ENCODE measurements at places on chromosomes 11 and 22. TPM values are rescaled to one million over a fixed set of nuclear protein-coding genes. Genes with fewer than 3 reads are reported as not detected.

Gene OR51E1
- total RNA-seq = not detected

Gene IGLL1
- total RNA-seq = 3.4 TPM

Gene CRYBA4
- total RNA-seq = not detected

Gene TLCD5
- total RNA-seq = 0.50 TPM

Gene NAV2
- 0.45 TPM for total RNA-seq

Gene TUG1
- total RNA-seq = 74.0 TPM

Gene GGTLC3
- total RNA-seq = not detected

Gene SLC22A25
- not detected for total RNA-seq

Gene ZBTB16
- total RNA-seq = 13.7 TPM

Gene TYR
- not detected for total RNA-seq

Gene CNTF
- total RNA-seq = 3.6 TPM

Gene PATE2
- not detected for total RNA-seq

Gene PHF21A
- 32.2 TPM for total RNA-seq

Gene SLC22A24
- not detected for total RNA-seq

Gene FGF4
- total RNA-seq = not detected

Gene HNRNPUL2
- total RNA-seq = 72.6 TPM

Gene SCN3B
- not detected for total RNA-seq

Gene TRIM29
- total RNA-seq = not detected

Gene JHY
- total RNA-seq = 2.5 TPM

Gene SLC5A1
- total RNA-seq = not detected

Gene APOL3
- total RNA-seq = 143 TPM

Gene SEPTIN3
- 4.6 TPM for total RNA-seq

Gene B3GAT1
- 0.61 TPM for total RNA-seq

Gene NNMT
- total RNA-seq = not detected

Gene OR56A5
- total RNA-seq = not detected

Gene ARHGAP8
- 0.52 TPM for total RNA-seq

Gene TRPT1
- total RNA-seq = 23.0 TPM

Gene CYP2D6
- 5.8 TPM for total RNA-seq

Gene HOATZ
- total RNA-seq = not detected

All from T-helper 2 cell treated with Interferon-gamma antibody and Interleukin-4, amounts not matched to agents 100 ng/mL and 5 ng/mL, for 36 hours (primary cell).